Hepatocyte (in vitro differentiated cells): ENCODE measurements at places on chromosomes 3 and 15.
A peak's percentile ranks its signal among the peaks of the same experiment; 100 is the strongest.

- DNase-seq, result no peak
Observed at GRCh38 chr3:15861163-15861562, 63.4 kb upstream of the ANKRD28 start.

- DNase-seq, result peak; percentile 26
Observed at GRCh38 chr3:158792709-158793108, 9.1 kb upstream of the MFSD1 start.

DNA sequence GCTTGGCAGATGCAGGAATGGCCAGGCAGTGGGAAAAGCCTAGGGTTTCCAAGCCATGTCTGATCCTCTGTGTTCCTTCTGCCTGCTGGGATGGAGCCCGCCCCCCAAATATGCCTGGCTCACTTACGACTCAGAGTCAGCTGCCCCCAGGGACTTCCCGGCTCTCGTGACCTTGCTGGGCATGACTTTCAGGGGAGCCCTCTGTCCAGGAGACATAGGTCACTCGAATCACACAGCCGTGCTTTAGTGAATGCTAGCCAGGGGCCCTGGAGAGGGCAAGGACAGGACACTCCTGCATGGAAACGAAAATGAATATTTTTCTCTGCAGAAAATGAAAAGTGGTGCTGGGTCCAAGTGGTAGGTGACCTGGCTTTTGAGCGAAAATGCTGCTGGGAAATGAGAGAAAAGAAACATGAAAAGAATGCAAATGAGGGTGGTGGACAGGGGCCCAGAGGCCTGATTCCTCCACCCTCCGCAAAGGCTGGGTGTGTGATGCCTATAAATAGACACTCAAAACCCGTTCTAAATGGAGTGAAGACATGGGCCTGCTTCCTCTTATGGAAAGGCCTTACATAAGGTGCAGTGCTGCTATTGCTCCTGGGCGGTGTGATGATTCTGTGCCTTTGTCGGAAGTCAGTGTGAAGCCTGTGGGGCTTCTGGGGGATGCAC is 107.4 kb downstream of the APBA2 start:
- no peak for DNase-seq

DNA sequence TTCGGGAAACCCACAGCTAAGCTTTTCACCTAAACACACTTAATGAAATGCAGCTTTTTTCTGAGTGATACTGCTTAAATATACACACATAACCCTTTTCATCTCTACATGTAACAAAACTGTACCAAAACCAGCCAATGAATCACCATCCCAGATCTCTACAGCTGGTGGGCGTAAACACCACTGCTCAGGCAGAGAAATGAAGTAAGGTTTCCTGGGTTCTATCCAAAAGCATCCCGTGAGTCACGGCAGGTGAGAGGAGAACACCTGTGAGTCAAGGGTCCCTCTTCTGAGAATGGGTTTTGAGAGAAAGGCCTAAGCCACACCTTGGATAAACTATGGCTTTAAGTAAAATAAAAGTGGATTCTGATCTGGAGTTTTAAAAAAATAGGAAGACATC is 2.6 kb downstream of the CLDN1 start:
- DNase-seq, result no peak

DNA sequence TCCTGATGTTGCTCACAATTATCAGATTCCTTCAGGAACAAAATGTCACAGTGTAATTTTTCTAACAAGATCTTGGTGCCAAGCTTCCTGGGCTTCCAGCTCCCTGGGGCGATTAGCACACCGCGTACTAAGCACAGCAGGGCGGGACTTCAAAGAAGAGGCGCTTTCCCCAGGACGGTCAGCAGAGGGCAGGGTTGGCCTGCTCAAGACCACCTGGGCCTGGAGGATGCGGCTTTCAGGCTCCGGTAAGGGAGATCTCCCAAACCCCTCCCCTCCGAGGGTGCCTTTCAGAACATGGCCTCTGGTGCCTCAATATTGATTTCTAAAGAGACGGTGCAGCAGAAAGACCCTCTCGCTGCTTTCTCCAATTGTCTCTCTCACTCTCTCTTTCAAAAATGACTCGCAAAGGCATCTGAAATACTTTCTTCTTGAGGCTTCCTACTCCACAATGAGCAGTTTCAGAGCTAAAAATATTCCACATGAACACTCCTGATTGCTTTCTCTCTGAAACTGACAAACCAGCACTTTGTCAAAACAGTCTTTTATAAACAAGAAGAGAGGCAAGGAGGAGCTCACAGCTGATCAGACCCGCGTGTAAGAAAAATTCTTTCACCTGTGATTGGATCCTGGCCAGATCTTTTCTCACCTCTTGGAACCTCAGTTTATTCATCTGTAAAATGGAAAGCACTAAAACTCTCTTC is 154.0 kb downstream of the ADAMTS9 start:
- peak; percentile 95 for DNase-seq

DNA sequence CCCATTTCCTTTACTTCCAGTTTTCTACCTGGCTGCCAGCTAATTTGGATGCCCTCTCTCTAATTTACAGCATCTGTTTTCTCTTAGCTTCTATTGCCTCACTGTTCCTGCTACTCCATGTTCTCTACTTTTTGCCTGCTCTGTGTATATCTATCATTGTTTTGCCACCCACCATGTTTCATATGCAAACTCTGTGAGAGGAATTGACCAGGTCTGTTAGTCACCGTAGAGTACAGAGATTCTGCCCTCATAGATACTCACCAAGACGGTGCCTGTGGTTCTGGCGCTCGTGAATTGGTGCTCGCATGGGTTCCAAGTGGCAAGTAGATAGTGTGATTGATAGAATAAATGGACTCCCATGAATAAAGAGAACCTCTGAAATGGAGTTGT is 288.8 kb downstream of the CNTN6 start:
- DNase-seq, result no peak
